ENCODE measurements at places on chromosomes 4 and X.

GRCh38 chr4:113878668-113879067 lies 100.8 kb downstream of the ARSJ start:
- no peaks in the 10 kb centered on the region for H3K36me3 ChIP-seq
- DNase-seq: no peak
- no peaks in the 10 kb centered on the region for H3K27me3 ChIP-seq
- H3K4me3 ChIP-seq: no peak overlapping the region
- H3K27ac ChIP-seq: no peak overlapping the region
- H3K4me1 ChIP-seq: no peaks in the 10 kb centered on the region

DNA sequence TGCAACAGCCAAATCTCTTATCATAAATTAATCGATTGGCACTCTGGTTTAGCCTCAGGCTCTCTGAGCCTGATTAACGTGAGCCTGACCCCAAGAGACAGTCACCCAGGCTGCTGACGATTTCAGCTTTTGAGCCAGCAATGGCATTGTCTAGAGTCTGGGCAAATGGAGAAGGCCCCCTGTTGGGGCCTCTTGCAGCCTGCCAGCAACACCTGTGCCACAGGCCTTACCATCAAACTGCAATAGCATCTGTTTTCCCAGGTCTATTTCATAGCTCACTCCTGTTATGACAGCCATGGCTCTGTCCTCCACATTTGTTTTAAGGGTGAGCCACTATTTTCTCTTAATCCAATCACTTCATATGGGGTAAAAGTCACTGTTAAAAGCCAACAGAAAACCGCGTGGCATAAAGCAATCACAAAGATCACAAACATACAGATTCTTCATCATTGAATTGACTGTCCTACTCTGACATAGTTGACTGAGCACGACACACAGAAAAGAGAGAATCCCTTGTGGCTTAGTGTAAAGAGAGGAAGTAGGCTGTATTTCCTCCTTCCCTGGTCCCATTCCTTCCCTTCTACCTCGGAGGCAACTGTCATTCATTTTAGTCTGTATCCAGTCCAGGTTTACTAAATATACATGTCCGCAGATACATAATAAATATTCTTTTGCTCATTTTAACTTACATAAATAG lies 47.8 kb downstream of the SLC9A7 start:
- no peaks in the 10 kb centered on the region for H3K27me3 ChIP-seq
- H3K36me3 ChIP-seq: no peaks in the 10 kb centered on the region
- peaks cover 2% of the 10 kb centered on the region for H3K4me1 ChIP-seq

DNA sequence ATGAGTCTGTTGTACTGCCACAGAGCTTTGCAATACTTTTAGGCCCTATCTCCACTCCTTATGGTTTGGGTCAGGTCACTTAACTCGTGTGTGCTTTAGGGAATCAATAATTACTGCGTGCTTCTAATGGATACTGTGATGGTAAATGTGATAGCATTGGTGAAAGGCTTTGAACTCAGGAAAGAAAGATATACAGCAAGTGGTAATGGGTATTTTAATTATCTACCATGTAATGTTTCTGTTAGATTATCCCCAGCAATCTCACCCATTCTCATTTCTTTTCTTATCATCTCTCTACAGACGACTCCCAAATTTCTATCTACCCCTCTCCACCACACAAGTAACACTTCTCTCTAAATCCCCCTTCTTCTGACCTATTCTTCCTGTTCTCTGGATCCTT lies 128.6 kb downstream of the GPC3 start:
- no peak for DNase-seq
- peaks cover 3% of the 10 kb centered on the region for H3K27me3 ChIP-seq
- no peak overlapping the region for H3K4me3 ChIP-seq
- no peaks in the 10 kb centered on the region for H3K4me1 ChIP-seq
- H3K36me3 ChIP-seq: no peaks in the 10 kb centered on the region

GRCh38 chr4:3372933-3373465 lies 68.8 kb upstream of the HGFAC start:
- H3K27ac ChIP-seq: no peak overlapping the region
- H3K36me3 ChIP-seq: peaks cover 38% of the 10 kb centered on the region
- peaks cover 78% of the 10 kb centered on the region for H3K4me1 ChIP-seq
- H3K27me3 ChIP-seq: no peaks in the 10 kb centered on the region
- no peak for DNase-seq

GRCh38 chr4:128481752-128482480 lies 194.3 kb upstream of the PGRMC2 start:
- H3K4me3 ChIP-seq: no peak overlapping the region
- DNase-seq: no peak
- H3K27me3 ChIP-seq: no peaks in the 10 kb centered on the region
- no peak overlapping the region for H3K27ac ChIP-seq
- no peaks in the 10 kb centered on the region for H3K4me1 ChIP-seq

DNA sequence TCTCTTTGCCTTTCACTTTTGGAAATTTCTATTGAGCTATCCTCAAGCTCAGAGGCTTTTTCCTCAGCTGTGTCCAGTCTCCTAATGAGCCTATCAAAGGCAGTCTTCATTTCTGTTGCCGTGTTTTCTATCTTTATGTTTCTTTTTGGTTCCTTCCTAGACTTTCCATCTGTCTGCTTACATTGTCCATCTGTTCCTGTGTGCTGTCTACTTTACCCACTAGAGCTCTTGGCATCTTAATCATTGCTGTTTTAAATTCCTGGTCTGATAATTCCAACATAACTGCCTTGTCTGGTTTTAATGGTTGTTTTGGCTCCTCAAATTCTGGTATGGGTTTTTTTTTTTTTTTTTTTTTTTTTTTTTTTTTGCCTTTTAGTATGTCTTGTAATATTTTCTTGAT lies 9.3 kb upstream of the PDE6B start:
- H3K27me3 ChIP-seq: peaks cover 2% of the 10 kb centered on the region
- no peaks in the 10 kb centered on the region for H3K36me3 ChIP-seq
- DNase-seq: no peak
- H3K27ac ChIP-seq: no peak overlapping the region
